HT-29 (cell line): ENCODE measurements at places on chromosomes 12 and 14.

DNA sequence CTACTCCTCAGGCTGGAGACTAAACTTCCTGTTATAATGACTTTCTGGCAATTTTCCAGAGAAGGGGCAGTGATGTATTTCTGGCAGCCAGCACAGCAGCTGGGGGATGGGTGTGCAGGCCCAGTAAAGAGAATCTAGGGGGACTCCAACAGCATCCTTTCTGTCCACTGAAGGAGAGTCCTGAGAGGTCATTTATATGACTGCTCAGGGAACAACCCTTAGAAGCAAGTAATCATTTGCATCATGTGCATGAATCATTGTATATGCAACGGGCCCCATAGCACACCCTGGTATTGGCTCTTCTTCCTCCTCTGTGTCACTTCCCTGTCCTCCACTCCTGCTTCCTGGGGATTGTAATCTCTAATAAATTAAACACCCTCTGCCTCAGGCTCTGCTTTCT, 493.8 kb downstream of the RPS29 start:
- no peak for DNase-seq

DNA sequence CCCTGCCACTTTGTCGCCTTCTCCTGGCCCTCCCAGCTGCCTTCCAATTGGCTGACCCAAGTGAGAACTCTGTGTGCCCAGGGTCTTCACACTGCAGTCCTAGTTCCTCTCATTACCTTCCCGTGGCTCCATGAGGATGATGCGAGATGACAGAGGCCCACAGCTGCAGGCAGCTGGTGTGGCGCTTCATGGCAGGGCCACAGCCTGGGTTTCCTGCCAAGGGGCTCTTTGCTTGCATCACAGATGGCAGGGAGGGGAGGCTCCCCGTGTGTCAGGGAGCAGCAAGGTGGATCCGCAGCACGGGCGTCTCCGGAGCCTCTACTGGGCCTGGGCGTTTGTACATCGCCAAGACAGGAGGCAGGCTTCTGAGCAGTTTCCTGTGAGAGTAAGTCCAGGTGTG, 28.9 kb downstream of the DEGS2 start:
- DNase-seq: no peak

GRCh38 chr12:3117144-3117581, 40.0 kb downstream of the TSPAN9 start:
- no peak for DNase-seq

GRCh38 chr12:67019070-67019469, 250.1 kb upstream of the CAND1 start:
- DNase-seq: no peak

DNA sequence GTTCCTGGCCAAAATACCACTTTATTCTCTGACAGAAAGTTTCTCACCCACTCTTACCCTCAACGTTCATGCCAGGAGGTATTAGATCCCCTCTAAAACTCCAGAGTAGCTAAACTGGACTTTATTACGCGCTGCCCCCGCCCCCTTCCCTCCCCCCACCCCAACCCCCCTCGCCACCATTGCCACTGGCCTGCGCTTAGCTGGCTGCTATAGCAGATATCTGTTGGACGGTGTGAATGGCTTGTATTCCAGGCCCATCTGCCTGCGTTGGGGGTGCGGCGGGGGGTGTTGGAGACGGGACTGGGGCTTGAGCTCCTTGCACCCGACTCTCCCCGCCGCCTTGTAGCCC, 564 bp upstream of the THTPA start:
- no peak for DNase-seq

DNA sequence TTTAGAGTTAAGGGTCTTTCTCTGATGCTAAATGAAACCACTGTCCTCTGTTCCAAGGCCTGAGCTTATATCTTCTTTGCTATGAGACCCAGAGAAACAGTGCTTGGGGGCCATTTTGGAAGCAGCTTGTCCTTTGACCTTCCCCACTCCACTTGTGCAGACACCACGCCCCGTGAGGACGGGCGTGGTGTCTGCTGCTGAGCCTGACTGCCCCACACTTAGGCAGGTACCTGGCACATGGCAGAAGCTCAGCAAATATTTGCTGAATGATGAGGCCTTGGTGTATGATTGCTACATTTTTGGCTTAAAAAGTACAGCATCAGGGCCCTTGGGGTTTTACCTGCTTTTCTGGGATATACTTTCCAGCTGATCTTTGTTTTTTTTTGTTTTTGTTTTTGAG, 69.9 kb downstream of the RASSF3 start:
- no peak for DNase-seq

DNA sequence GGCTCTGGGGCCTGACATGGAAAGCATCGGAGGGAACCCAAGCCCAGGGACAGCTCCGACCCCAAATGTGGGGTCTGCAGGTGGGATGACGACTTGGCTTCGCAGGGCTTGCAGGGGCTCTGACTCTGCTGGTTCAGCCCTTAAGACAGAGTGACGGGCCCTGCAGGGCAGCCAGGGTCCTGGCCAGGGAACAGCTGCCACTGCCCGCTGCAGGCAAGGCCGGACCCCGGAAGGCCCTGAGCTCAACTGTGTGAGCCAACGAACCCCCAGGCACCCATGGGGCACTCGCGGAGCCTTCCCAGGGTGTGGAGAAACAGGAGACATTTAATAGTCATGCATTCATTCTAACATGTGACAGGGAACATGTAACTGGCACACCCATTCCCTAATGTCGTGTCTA, 120.7 kb downstream of the PIWIL1 start:
- DNase-seq: no peak

DNA sequence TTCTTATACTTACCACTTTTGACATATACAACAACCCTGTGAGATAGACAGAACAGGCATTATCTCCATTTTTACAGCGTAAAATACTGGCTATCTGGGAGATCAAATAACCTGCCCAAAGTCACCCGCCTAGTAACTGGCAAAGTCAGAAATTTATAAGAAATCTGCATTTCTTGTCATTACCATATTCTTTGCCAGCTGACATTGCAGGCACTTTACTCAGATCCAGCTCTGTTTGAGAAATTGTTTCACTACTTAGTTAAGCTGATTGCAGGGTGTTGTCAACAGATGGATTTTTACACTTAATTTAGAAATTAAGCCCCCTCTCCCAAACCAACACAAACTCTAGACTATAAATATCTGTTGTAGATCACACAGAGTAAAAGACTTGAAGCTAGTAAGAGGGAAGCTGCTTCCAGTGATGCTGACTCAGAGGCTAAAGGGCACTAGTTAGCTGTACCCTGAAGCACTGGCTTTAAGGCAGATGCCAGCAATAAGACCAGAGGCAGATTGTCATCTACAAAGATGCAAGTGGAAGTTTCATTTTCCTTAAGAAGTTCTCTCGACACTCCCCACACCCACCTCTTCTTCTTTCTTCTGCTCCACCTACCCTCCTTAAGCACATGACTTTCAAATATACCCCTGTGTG, 153.1 kb downstream of the ANO6 start:
- DNase-seq: peak; percentile 40

GRCh38 chr14:43903209-43903608, 603.9 kb downstream of the FSCB start:
- peak; percentile 2 for DNase-seq

GRCh38 chr12:93612776-93613175, 40.3 kb downstream of the SOCS2 start:
- no peak for DNase-seq

- no peak for DNase-seq
These were observed 244.2 kb downstream of the DPF3 start for GRCh38 chr14:72649603-72650227.

GRCh38 chr12:15863372-15863771, 18.8 kb upstream of the STRAP start:
- DNase-seq: no peak

DNA sequence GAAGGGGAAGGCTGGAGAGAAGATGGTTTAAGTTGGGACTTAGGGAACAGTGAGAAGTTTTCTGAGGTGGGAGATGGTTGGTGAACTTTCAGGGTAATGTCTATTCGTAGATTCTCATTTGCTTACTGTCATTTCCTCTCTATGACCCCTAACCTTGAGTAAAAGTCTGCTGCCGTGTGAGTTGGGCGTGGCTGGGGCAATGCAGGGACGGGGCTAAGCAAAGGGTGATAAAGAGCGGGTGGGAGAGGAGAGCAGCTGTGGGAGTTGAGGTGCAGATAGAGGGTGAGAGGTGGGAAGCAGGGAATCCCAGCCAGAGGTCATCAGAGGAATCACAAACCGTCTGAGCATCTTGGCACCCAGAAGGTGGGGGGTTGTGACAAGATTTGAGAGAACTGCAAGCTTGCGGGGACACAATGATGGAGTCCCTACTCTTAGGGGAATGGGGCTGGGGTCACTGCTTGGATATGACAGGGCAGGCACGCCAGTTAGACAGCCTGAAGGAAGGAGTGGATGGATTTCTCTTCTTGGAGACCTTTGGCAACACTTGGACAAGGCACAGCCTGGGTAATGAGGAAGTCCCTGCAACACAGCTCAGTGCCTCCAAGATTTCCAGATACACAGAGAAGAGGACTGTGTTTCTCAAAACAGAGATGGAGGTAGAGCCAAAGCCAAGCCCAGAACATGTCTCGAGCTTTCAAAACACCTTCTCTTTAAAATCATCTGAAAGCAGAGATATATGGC, 45.9 kb upstream of the CTDSP2 start:
- DNase-seq: no peak

GRCh38 chr14:65072256-65072655, 30.1 kb downstream of the MAX start:
- no peak for DNase-seq

DNA sequence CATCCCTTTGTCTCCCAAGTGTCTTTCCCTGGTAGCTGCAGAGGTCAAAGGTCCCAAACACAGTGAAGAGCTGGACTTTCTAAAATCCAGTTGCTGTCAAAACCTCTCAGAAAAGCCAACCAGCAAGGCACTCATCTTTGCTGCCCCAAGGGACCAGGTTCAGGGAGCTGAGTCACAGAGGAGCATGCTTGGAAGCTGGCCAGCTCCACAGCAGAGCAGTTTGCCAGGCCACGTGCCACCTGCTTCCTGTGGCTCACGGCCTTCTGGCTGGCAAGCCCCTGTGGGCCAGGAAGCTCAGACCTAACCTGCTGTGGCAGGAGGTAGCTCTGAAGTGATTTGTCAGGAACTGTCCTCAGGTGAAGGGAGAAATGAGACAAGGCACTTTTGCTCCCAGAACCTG, 3.6 kb downstream of the ISCU start:
- peak; percentile 71 for DNase-seq

GRCh38 chr12:54239620-54240019, 40.3 kb downstream of the CBX5 start:
- no peak for DNase-seq

GRCh38 chr12:132476038-132476414, 13.9 kb upstream of the FBRSL1 start:
- DNase-seq: no peak

GRCh38 chr14:70317969-70318634, 41.4 kb downstream of the COX16 start:
- peak; percentile 51 for DNase-seq

DNA sequence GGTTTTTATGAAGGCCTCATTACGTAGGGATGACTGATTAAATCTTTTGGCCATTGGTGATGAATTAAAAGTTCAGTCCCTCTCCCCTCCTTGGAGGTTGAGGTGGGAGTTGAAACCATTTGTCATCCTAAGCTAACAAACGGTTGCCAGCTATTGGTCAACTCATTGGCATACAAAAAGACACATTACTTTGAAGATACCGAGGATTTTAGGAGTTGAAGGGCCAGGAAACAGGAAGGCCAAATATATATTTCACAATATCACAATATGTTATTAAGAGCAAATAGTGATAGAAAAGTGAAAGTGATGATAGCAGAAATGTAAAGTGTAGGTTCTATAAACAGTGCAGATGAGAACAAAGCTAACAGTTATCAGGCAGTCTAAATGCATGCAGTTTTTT, 24.4 kb downstream of the RCOR1 start:
- DNase-seq: no peak

GRCh38 chr12:112170376-112170775, 45.0 kb downstream of the TRAFD1 start:
- DNase-seq: no peak

- no peak for DNase-seq
These were observed 34.8 kb upstream of the TSPAN9 start for GRCh38 chr12:3042394-3042793.

DNA sequence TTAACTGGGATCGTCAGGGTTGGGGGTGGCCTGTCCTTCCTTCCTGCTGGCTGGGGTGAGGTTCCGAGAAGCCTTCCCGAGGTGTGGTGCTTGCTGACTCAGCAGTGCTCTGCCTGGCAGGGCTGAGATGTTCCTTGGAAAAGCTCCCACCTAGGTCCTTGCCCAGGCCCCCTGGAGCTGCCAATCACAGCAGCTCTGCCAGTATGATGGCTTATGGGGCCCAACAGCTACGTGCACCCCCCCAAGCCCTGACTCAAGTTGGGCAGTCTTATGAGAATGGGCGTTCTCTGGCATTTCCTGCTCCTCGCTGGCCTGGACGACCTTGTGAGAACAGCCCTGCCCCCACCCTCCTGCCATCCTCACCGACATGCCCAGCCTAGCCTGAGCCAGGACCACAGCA, 292.2 kb upstream of the CRY1 start:
- DNase-seq: no peak

- DNase-seq: no peak
These were observed 9.6 kb downstream of the XRCC3 start for GRCh38 chr14:103705504-103706284.

GRCh38 chr14:56147986-56148901, 30.0 kb downstream of the PELI2 start:
- DNase-seq: peak; percentile 5

DNA sequence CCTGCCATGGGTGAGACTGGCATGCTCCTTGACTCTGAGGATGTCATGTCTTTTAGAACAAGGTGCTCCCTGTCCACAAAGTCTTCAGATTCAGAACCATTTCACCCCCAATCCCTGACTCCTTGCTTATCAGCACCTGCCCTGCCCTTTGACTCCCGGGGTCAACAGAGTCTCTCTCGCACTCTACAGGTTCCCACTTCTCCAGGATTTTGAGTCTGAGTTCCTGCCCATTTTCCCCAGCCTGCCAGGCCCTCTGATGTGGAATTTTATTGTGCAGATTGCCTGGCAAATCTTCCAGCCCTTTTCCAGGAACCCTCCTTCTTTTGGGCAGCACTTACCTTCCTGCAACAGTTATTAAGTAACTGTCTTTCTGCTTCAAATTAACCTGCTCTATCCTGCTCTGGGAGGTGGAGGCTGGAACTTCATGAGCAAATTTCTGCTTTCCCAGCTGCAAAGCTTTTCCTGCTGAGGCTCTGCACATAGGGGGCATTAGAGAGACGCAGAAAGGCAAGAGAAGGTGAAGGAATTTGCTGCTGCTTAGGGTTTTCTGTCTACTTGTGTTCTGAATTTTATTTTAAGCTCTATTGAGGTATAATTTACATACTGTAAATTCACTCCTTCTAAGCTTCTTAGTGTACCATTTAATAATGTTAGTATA, 259.1 kb downstream of the PCNX1 start:
- DNase-seq: peak; percentile 68

GRCh38 chr14:52299692-52300278, 14.3 kb upstream of the PTGER2 start:
- peak; percentile 35 for DNase-seq

- no peak for DNase-seq
These were observed 665 bp downstream of the RHOF start for GRCh38 chr12:121792607-121793439.

GRCh38 chr12:115584156-115584555, 693.3 kb downstream of the MED13L start:
- DNase-seq: no peak

GRCh38 chr12:25107920-25108319, 87.0 kb downstream of the DNAI7 start:
- no peak for DNase-seq
